ENCODE measurements at places on chromosomes 6 and 20.

DNA sequence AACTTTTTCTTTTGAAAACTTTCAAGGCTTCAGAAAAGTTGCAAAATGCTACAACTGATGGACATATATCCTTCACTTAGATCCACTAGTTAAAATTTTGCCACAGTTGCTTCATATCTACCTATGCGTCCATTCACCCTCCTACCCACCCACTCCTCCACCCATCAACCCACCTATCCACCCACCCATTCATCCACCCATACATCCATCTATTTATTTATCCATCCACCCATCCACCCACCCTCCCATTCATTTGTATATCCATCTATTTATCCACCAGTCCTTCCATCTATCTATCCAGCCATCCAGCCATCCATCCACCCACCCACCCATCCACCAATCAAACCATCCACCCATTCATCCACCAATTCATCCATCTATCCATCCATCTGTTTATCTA is 13.6 kb downstream of the BPIFB4 start:
- H3K4me1 ChIP-seq = no peaks in the 10 kb centered on the region
- H3K27me3 ChIP-seq = no peaks in the 10 kb centered on the region
- no peaks in the 10 kb centered on the region for H3K36me3 ChIP-seq
- H3K27ac ChIP-seq = no peak overlapping the region
- no peak for DNase-seq

GRCh38 chr6:79404261-79404660 is 133.0 kb downstream of the LCA5 start:
- no peaks in the 10 kb centered on the region for H3K4me1 ChIP-seq
- DNase-seq = peak; percentile 63
- no peak overlapping the region for H3K27ac ChIP-seq
- no peaks in the 10 kb centered on the region for H3K36me3 ChIP-seq
- H3K4me3 ChIP-seq = no peak overlapping the region
- no peaks in the 10 kb centered on the region for H3K27me3 ChIP-seq

- no peak overlapping the region for H3K4me3 ChIP-seq
- H3K4me1 ChIP-seq = no peaks in the 10 kb centered on the region
- no peaks in the 10 kb centered on the region for H3K27me3 ChIP-seq
- no peak overlapping the region for H3K27ac ChIP-seq
- H3K36me3 ChIP-seq = peaks cover 55% of the 10 kb centered on the region
These were observed 16.6 kb downstream of the KDM1B start for GRCh38 chr6:18171871-18172270.

GRCh38 chr20:37526839-37527637 is 638 bp downstream of the BLCAP start:
- H3K36me3 ChIP-seq = peaks cover 17% of the 10 kb centered on the region
- no peak overlapping the region for H3K27ac ChIP-seq
- H3K4me1 ChIP-seq = peaks cover 11% of the 10 kb centered on the region
- H3K27me3 ChIP-seq = no peaks in the 10 kb centered on the region

GRCh38 chr20:34310481-34311117 is 7.4 kb upstream of the AHCY start:
- H3K36me3 ChIP-seq = no peaks in the 10 kb centered on the region
- H3K27me3 ChIP-seq = peaks cover 5% of the 10 kb centered on the region
- no peaks in the 10 kb centered on the region for H3K4me1 ChIP-seq
- no peak for DNase-seq
- peak overlapping the region; percentile 85 for H3K4me3 ChIP-seq

DNA sequence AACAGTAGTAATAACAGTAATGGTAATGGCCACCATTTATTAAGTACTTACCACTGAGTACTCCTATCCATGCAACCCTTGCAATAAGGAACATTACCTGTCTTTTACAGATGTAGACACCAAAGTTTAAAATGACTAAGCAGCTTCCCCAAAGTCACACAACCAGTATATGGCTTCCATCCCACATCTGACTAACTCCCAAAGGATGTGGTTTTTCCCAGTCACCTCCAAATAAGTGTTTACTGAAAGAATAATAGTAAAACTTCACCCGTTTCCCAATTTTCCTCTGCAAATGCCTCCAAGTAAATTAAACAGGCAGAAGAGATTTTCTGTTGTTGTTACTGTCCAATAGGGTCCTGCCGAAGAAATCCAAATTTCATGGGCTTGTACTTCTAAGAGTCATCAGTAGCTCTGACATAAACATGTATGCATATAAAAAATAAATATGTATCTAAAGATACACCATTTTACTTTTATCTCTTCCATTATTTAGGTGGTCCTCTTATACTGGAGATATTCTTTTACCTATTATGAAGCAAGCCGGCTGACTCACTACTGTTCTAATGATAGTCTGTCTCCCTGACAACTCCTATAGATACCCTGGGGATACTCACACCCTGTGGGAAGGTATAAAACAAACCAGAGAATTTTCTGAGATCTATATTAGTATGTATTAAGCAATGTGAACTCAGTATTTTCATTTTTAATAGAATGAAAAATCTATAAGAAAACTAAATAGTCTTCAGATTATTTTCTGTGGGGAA is 77.9 kb upstream of the ID4 start:
- no peaks in the 10 kb centered on the region for H3K27me3 ChIP-seq
- no peak overlapping the region for H3K4me3 ChIP-seq

- H3K4me1 ChIP-seq = no peaks in the 10 kb centered on the region
- H3K36me3 ChIP-seq = no peaks in the 10 kb centered on the region
- H3K27me3 ChIP-seq = no peaks in the 10 kb centered on the region
These were observed 360.9 kb downstream of the BCKDHB start for GRCh38 chr6:80467408-80467807.

- no peak overlapping the region for H3K4me3 ChIP-seq
- no peak overlapping the region for H3K27ac ChIP-seq
- no peaks in the 10 kb centered on the region for H3K4me1 ChIP-seq
- no peak for DNase-seq
These were observed 284.8 kb downstream of the THBS2 start for GRCh38 chr6:168968801-168969200.

DNA sequence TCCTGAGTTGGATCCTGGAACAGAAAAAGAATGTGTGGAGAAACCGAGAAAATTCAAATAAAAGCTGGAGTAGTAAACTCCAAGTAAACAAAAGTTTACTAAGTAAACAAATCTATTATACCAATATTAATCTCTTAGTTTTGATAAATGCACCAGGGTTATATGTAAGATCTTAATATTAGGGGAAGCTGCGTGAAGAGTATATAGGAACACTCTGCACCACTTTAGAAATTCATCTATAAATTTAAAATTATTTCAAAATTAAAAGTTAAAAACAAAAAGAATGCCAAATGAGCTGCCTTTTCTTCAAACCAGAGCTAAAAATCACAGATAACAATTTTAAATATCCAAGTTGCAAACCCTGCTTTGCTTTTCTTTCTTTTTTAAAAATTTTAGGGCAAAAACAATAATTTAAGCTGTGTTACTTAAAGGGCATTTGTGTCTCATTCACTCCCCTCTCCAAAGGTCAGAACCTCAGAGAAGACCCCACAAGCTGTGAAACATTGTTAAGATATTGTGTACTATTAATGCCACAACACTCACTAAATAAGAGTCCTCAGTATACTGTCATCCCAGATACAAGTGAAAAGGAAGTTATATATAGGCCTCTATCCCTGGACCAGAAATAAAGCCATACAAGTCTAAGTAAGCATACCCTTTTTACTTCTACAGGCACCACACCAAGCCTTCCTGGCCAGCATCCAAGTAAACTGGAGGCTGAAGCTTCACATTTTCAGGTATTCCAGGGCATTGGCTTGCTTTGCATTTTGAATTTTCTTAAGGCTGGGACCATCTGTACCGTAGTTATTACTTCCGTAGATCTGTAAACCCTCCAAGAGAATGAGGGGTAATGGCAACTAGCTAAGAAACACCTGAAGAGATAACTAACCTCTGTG is 7.0 kb downstream of the DNAAF9 start:
- no peaks in the 10 kb centered on the region for H3K27me3 ChIP-seq
- peaks cover 4% of the 10 kb centered on the region for H3K36me3 ChIP-seq
- no peaks in the 10 kb centered on the region for H3K4me1 ChIP-seq
- DNase-seq = no peak

GRCh38 chr20:17177341-17177740 is 49.5 kb upstream of the PCSK2 start:
- H3K27ac ChIP-seq = no peak overlapping the region
- no peaks in the 10 kb centered on the region for H3K36me3 ChIP-seq
- H3K4me3 ChIP-seq = no peak overlapping the region
- H3K27me3 ChIP-seq = peaks cover 2% of the 10 kb centered on the region
- no peaks in the 10 kb centered on the region for H3K4me1 ChIP-seq
- no peak for DNase-seq

- H3K4me1 ChIP-seq = peaks cover 2% of the 10 kb centered on the region
- H3K27me3 ChIP-seq = no peaks in the 10 kb centered on the region
- no peak overlapping the region for H3K27ac ChIP-seq
- DNase-seq = peak; percentile 50
- H3K36me3 ChIP-seq = peaks cover 40% of the 10 kb centered on the region
These were observed 26.8 kb downstream of the RRBP1 start for GRCh38 chr20:17655286-17655651.

- H3K36me3 ChIP-seq = peaks cover 9% of the 10 kb centered on the region
- no peak overlapping the region for H3K4me3 ChIP-seq
- no peaks in the 10 kb centered on the region for H3K4me1 ChIP-seq
- H3K27me3 ChIP-seq = no peaks in the 10 kb centered on the region
- DNase-seq = no peak
- H3K27ac ChIP-seq = no peak overlapping the region
These were observed 23.7 kb downstream of the SERPINB1 start for GRCh38 chr6:2817903-2818443.

DNA sequence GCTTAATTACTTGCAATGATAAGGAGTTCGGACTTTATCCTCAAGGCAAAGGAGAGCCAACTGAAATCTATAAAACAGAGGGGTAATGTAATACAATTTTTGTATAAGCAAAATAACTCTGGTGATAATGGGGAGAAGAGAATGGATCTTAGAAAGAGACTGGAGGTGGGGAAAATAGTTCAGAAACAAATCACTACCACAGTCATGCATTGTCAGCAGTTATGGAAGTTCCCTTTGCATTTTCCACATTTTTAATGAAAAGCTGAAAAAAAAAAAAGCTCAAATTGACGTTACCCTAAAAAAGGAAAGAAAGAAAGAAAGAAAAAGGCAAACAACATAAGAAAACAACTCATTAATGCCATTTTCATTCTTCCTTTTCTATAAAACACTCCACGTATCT is 337.6 kb upstream of the HSF2 start:
- no peak overlapping the region for H3K27ac ChIP-seq
- H3K4me3 ChIP-seq = no peak overlapping the region
- no peak for DNase-seq

DNA sequence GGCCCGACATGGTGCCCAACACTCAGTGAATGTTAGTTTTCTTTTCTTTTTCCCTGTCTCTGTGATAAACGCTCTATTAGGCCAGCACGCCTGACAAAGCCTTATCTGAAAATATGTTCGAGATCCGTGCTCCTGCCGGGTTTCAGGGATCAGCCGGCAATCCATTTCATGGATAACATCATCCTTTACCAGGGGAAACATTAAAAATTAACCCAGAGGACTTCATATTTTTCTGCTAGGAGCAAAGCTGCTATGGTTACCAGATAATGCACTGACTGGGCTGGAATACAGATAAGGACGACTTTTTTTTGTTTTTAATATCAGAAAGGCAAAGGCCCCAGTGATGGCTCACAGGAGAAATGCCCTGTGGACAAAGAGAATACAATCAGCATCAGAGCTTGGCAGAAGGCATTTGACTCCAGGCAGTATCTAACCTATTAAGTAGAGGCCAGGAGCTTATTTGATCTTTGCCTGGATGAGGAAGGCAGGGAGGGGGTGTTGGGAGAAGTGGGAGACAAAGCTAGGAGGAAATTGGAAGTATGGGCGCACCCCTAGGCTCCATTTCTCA is 482.0 kb upstream of the CHD6 start:
- H3K36me3 ChIP-seq = no peaks in the 10 kb centered on the region
- H3K27me3 ChIP-seq = no peaks in the 10 kb centered on the region
- no peak for DNase-seq
- H3K27ac ChIP-seq = no peak overlapping the region
- H3K4me3 ChIP-seq = no peak overlapping the region

GRCh38 chr6:138691595-138692057 is 81.9 kb upstream of the CCDC28A start:
- DNase-seq = peak; percentile 55
- no peak overlapping the region for H3K27ac ChIP-seq
- H3K4me1 ChIP-seq = no peaks in the 10 kb centered on the region
- peak overlapping the region; percentile 94 for H3K4me3 ChIP-seq

- no peak overlapping the region for H3K27ac ChIP-seq
- no peaks in the 10 kb centered on the region for H3K4me1 ChIP-seq
- no peak for DNase-seq
- H3K36me3 ChIP-seq = no peaks in the 10 kb centered on the region
These were observed 16.1 kb downstream of the TP53INP2 start for GRCh38 chr20:34720266-34720665.

- no peak for DNase-seq
- no peaks in the 10 kb centered on the region for H3K36me3 ChIP-seq
- no peak overlapping the region for H3K4me3 ChIP-seq
- no peaks in the 10 kb centered on the region for H3K27me3 ChIP-seq
These were observed 985 bp downstream of the ZBP1 start for GRCh38 chr20:57619051-57619831.

GRCh38 chr6:142015011-142015410 is 117.7 kb upstream of the GJE1 start:
- H3K27ac ChIP-seq = peak overlapping the region; percentile 94
- peaks cover 25% of the 10 kb centered on the region for H3K36me3 ChIP-seq
- DNase-seq = peak; percentile 45
- peak overlapping the region; percentile 38 for H3K4me3 ChIP-seq
- no peaks in the 10 kb centered on the region for H3K27me3 ChIP-seq

- no peaks in the 10 kb centered on the region for H3K36me3 ChIP-seq
- 0 out of 2 replicates have a peak, but pooled peaks cover 2% of the 10 kb centered on the region for H3K27me3 ChIP-seq
- no peak overlapping the region for H3K4me3 ChIP-seq
- peak; percentile 36 for DNase-seq
These were observed 248.9 kb upstream of the FOXQ1 start for GRCh38 chr6:1062786-1063545.

GRCh38 chr6:106783640-106784566 is 154.5 kb downstream of the QRSL1 start:
- H3K27ac ChIP-seq = no peak overlapping the region
- DNase-seq = no peak
- H3K4me3 ChIP-seq = no peak overlapping the region
- H3K4me1 ChIP-seq = no peaks in the 10 kb centered on the region
- no peaks in the 10 kb centered on the region for H3K27me3 ChIP-seq

DNA sequence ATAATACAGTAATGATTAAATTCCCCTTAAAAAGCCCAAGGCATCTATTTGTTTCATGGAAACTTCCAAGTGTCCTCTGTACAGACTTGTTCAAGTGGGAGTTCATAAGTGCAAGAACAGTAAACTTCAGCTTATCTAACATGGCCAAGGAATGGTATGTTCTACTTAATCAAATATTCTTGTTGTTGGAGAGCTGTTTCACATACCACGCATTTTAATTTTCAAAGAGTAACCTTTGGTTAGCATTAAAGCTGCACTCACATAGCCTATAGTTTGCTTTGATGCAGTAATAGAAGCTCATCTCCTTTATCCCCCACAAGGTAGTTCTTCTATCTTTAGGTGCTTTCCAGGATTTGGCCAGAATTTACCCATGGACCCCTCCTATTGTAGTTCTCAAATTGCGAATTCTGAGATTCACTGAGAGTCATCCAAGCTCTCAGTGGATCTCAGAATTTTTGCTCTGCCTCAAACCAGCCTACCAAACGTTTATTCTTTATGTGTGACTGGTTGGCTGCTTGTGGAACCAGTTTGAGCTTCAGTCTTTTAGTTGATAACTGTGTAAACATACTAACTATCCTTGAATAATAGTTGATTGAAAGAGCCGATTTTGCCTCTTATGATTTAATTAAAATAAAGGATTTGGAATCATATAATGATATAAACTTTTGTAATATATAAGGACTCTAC is 668.0 kb upstream of the FLRT3 start:
- H3K27me3 ChIP-seq = no peaks in the 10 kb centered on the region
- no peaks in the 10 kb centered on the region for H3K36me3 ChIP-seq
- peaks cover 3% of the 10 kb centered on the region for H3K4me1 ChIP-seq
- no peak overlapping the region for H3K27ac ChIP-seq
